ENCODE measurements at places on chromosomes 4 and X.

DNA sequence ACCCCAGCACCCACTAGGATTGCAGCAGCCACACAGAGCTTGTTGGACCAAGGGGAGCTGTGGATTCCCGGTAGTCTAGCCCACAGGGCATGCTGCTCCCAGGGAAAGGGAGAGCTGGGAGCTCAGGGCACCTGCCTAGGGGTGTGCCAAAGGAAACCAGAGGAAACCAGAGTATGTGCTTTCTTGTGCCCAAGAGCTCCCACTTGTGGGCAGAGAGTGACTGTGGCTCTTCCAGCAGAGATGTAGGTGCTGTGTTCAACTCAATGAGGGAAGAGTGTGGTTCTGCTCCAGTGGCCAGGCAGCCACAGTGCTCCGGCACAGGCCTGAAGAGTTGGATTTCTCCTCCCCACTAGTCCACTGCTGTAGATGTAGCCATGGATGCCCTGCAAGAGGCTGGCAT lies 1050.0 kb upstream of the INTU start:
- no peak for DNase-seq

DNA sequence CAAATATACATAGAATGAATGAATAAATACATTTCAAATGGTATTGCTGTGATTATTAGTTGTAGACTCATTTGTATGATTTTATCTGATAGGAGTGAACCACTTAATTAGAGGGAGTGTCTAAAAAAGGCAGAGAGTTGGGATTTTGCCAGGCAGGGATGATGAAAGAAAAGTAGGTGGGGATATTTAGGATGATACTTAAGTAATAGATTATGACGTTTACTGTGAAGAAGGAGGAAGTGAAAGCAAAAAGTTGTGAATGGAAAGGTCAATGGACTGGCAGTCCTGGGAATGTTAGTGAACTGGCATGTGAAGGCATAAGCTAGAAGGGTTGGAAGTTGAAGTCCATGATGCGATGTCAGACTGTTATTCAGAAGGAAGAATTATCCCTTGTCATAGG lies 917.1 kb downstream of the RAPGEF2 start:
- no peak for DNase-seq

DNA sequence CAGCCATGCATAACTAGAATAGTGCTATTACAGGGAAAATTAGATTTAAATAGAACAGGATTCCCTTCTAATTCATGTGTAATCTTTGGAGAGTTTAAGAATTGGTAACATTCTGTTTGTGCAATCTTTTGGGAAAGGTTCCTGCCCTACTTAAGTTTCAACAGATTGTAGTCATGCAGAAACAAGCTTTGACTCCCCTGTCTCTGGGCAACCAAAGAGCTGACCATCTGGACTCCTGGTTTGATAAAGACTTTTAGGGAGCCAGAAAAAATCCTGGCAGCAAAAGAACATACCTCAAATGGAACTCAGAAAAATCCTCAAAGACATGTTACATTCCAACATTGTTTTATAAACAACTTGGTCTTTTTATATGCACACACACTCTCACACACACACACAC lies 191.1 kb upstream of the NEIL3 start:
- DNase-seq: peak; percentile 99

GRCh38 chr4:138693526-138693925 lies 322.1 kb upstream of the NOCT start:
- DNase-seq: no peak

DNA sequence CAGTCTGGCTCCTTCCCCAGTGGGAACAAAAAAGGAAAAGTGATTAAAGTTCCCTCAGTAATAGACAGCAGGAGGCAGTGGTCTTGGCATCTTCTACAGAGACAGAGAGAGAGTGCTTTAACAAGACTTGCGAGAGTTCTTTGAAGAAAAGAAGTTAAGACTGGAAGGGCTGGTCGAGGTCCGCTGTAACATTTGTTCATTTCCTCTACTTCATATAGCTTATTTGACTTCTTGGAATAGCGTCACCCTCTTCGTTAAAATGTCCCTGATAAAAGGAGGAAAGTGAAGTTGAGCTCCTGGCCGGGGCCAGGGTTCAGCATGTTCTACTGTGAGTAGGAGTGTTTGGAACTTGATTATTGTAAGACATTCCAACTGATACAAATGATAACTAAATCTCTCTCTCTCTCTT lies 179.8 kb downstream of the SLIT2 start:
- DNase-seq: no peak

DNA sequence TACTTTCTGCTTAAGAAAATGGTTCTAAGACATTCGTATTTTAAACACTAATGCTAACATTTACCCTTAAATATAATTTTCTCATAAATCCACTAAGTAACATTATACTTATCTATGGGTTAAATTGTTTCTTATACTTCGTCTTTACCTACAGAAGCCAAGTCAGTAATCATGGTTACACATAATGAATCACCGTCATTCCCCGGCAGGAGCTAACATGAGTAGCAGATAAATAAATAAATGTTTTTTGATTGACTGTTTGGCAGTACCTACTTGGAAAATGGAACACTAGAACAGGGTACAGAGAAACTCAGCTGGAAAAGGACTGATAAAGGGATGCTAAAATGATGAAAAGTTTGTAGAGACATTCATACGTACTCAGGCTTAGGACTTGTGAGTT lies 430.4 kb downstream of the ACTRT1 start:
- DNase-seq: no peak

DNA sequence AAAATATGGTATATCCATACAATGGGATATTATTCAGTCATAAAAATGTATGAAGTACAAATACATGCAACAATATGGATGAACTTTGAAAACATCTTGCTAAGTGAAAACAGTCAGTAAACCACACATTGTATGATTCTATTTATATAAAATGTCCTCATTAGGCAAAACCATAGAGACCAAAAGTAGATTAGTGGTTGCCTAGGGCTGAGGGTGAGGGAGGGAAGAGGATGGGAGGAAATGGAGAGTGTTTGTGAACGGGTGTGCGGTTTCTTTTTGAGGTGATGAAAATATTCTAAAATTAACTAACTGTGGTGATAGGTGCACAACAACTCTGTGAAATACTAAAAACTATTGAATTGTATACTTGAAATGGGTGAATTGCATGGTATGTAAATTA lies 29.6 kb downstream of the TEX11 start:
- no peak for DNase-seq

- no peak for DNase-seq
Observed at GRCh38 chr4:104989371-104989770, 157.3 kb upstream of the TET2 start.

DNA sequence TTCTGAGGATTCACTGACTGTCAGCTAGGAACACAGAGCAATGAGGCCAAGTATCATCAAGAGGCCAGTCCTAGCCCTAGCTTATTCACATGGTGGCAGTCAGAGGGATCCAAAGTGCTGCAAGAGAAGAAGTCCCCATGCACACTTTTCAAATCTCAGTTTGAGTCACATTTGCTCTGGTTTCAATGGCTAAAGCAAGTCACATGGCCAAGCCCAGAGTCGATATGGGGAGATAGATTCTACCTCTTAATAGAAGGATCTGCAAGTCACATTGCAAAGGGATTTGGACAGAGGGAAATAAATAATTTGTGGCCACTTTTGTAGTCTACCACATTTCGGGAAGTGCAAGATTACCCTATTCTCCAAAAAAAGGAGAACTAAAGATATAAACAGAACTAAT lies 3.7 kb upstream of the LCORL start:
- no peak for DNase-seq

DNA sequence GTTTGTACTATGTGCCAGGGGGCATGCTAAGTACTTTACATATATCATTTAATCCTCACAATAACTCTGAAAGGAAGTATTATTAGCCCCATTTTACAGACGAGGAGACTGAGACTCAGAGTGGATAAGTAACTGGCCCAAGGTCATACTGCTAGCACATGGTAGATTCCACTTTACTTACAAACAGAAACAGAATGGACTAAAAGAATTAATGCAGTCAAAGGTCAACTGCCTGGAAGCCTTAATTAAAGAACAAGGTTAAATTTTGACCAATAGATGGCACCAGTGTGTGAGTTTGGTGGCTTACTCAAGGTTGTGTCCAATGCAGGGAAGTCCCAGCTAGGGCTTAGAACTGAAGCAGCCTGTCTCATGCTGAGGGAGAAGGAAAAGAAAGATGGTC lies 4.7 kb downstream of the RIPPLY1 start:
- DNase-seq: no peak

GRCh38 chrX:122817321-122817955 lies 366.6 kb upstream of the GRIA3 start:
- no peak for DNase-seq

DNA sequence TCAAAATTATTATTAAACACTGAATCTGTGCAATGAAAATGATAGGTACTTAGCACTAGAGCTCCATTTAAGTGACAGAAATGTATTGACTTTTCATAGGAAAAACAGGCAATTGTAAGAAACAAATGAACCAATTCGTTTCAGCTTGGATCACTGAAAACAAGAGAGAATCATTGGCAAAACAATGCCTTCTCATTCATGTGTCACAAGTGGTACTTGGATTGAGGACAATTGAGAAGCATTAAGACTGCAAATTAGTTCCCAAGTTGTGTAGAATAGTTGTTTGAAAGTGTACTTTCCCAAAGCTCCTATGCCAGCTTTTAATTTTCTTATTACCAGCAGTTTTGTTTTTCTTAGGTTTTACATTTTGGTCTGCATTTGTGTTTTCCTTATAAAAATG lies 20.6 kb downstream of the CNKSR2 start:
- no peak for DNase-seq

DNA sequence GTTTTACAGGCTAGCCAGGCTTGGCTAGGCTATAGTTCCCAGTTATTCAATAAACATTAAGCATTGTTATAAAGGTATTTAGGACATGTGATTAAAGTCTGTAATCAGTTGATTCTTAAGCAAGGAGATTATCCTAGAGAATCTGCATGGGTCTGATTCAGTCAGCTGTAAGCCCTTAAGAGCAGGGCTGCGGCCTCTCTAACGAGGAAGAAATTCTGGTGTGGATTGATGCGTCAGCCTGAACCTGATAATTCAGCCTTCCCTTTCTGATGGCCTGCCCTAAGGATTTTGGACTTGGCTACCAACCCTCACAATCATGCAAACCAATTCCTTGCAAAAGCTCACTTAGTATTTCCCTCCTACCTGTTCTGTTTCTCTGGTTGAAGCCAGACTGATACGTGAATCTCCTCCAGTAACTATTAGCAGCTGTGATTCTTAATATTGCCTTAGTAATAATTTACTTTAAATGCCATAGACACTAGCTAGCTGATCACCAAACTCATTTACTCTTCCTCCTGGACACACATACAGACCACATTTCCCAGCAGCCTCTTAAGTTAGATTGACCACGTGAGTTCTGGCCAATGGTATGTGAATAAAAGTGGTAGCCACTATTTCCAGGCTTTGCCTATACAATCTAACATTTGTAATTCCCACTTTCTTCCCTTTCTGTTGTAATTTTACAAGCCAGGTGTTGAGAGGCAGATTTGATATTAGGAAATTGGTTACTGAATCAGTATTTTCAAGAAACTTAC lies 678.0 kb upstream of the INTU start:
- no peak for DNase-seq

- DNase-seq: no peak
Observed at GRCh38 chrX:35090801-35091200, 148.2 kb downstream of the FAM47B start.

DNA sequence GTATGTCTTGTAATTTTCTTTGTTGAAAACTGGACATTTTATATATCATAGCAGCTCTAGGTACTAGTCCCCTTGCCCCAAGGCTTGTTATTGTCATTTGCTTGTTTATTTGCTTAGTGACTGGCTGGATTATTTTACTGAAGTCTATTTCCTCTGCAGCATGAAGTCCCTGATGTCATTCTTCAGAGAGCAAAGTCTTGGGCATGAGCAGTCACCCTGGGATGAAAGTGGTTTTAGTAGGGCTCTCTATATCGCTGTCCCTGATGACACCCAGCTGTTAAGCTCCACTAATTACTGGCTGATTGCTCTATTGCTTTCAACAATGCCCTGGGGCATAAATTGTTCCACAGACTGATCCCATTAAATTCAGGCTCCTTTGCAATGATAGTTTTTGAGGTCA lies 113.5 kb upstream of the USP9X start:
- no peak for DNase-seq

DNA sequence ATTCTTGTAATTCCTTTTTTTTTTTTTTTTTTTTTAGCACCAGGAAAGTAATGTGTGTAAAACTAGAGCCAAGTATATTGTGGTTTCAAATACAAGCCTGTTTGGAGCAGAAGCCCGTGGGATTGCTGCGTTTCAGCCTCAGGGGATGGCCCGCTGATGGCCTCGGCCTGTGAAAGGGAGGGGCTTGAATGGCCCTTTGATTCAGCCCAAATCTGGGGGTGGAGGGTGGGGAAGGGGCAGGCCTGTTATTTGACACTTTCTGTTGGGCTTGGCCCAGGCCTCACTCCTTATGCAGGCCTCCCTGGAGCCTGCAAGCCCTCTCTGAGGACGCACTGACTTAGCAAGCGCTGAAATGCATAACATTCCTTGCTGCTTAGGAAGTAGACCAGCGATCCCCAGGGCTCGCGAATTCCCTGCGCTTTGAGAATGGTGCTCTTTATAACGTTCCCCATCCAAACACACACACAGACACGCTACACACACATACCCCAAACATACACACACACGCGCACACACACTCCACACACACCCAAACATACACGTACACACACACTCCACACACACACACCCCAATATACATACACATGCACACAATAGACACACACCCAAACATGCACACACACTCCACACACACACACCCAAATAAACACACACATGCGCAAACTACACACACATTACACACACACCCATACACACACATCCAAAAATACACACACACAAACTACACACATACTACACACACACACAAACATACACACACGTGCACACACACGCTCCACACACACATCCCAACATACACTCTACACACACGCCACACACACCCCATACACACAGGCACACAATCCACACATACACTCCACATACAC lies 29.6 kb downstream of the TLR10 start:
- peak; percentile 97 for DNase-seq

- no peak for DNase-seq
Observed at GRCh38 chrX:139204898-139205667, 325.5 kb upstream of the F9 start.

- DNase-seq: peak; percentile 24
Observed at GRCh38 chr4:149223659-149224058, 592.0 kb downstream of the IQCM start.

DNA sequence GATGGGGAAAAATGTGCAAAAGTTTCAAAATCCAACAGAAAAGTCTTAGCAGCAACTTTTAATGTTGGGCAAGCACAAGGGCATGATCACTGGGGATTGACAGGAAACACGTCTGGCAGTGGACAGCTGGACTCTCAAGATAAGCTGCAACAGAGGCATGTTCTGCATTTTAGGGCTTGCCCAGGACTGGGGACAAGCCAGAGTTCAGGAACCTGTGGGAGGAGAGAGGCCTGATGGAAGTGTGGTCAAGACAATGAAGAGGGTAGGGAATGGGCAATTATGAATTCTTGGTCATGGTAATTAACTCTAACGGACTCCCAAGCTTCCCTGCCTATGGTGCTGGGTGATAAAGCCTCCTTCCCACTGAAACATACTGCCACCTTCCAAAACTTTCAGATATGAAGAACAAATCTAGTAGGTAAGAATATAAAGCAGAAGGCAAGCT lies 48.4 kb downstream of the ANXA3 start:
- no peak for DNase-seq

Measured in GM04503 (cell line).